PC-9 (cell line): ENCODE measurements at places on chromosomes 16 and 17. TPM values are rescaled to one million over a fixed set of nuclear protein-coding genes. Genes with fewer than 3 reads are reported as not detected.

The OTOP2 gene
- total RNA-seq: not detected in 2 replicates

DNA sequence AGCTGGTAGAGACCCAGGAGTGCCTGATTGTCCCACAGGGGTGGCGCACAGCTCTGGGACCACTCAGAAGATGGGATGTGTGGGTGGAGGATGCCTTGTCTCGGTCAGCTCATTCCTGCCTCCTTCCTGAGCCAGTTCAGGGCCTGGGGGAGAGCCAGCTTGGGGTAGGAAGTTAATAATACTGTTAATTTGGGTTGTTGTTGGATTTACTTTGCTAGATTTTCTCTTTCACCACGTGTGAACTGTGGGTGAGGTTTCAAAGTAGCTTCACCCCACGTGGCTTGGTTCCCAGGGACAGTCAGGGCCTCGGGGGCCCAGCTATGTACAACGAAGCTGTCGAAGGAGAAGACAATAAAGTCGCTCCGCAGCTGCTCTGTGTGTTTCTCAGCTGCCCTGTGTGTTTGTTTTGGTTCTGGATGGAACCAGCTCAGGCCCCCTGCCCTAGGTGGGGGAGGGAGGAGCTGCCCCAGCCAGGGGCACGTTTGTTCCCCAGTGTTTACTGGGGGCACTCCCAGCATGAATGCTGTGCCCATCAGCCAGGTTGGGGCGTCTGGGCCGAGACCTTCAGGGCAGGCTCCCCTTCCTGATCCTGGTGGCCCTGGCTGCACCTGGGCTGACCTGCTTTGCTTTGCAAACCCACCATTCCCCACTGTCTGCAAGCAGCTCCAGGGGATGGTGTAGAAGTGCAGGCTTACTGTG lies 2.3 kb downstream of the NUDT16L1 start:
- H3K4me3 ChIP-seq: no peak overlapping the region
- no peak for DNase-seq
- no peak overlapping the region for H3K27ac ChIP-seq

The LRRC45 gene
- total RNA-seq: 41.5 and 42.6 TPM in 2 replicates

- H3K27me3 ChIP-seq: no peaks in the 10 kb centered on the region
- DNase-seq: no peak
- no peak overlapping the region for H3K27ac ChIP-seq
- H3K4me1 ChIP-seq: no peaks in the 10 kb centered on the region
- no peaks in the 10 kb centered on the region for H3K36me3 ChIP-seq
- no peak overlapping the region for H3K4me3 ChIP-seq
These were observed 3.2 kb upstream of the IL17C start for GRCh38 chr16:88634994-88635670.

The FBXL20 gene
- total RNA-seq: 18.8 and 20.2 TPM in 2 replicates

- peaks cover 69% of the 10 kb centered on the region for H3K27me3 ChIP-seq
- H3K4me1 ChIP-seq: no peaks in the 10 kb centered on the region
- H3K36me3 ChIP-seq: no peaks in the 10 kb centered on the region
- no peak for DNase-seq
These were observed 39.3 kb upstream of the SSTR5 start for GRCh38 chr16:1033128-1033679.

GRCh38 chr16:21952040-21952792 lies 945 bp upstream of the UQCRC2 start:
- peak overlapping the region; percentile 90 for H3K4me3 ChIP-seq
- H3K4me1 ChIP-seq: peaks cover 14% of the 10 kb centered on the region
- H3K27ac ChIP-seq: peak overlapping the region; percentile 94
- peaks cover 6% of the 10 kb centered on the region; the same call in 1 of the 2 replicates for H3K36me3 ChIP-seq

DNA sequence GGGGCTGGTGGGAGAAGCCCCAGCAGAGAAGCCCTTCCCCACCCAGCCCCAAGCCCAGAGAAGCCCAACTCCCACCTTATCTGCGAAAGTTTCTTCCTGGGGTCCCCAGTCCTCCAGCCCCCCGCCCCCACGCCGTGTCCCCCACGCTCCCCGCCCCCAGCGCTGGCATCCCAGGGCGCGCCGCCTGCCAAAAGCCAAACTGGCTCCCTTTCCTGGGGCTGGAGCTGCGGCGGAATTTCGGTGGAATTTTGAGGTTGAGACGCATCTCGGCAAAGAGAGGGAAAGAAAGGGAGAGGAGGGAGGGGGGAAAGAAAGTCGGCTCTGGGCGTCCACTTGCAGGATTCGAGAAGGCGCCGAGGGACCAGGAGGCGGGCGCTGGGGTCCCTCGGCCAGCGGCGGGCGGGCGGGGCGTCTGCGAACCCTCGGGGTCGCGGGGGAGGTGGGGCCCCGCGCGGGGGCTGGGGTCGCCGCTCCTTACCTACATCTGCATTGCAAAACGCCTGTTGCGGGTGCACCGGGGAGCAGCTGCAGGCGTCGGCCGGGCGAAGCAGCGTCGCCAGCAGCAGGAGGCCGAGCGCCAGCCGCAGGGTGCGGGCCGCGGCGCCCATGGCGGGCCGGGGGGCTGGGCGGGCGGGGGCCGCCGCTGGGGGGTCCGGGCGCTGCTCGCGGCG lies 571 bp downstream of the TIMP2 start:
- H3K27ac ChIP-seq: no peak overlapping the region
- no peaks in the 10 kb centered on the region for H3K27me3 ChIP-seq
- no peak for DNase-seq
- H3K36me3 ChIP-seq: no peaks in the 10 kb centered on the region
- H3K4me1 ChIP-seq: no peaks in the 10 kb centered on the region

- no peak overlapping the region for H3K4me3 ChIP-seq
- H3K27ac ChIP-seq: no peak overlapping the region
- H3K36me3 ChIP-seq: no peaks in the 10 kb centered on the region
- DNase-seq: peak; percentile 57
These were observed 5.3 kb upstream of the ZNF689 start for GRCh38 chr16:30615358-30616091.

- no peak for DNase-seq
- no peaks in the 10 kb centered on the region for H3K27me3 ChIP-seq
- no peaks in the 10 kb centered on the region for H3K36me3 ChIP-seq
These were observed 1.2 kb downstream of the TBX2 start for GRCh38 chr17:61400717-61401388.

The OSBPL7 gene
- 32.2 and 35.9 TPM in 2 replicates for total RNA-seq

The ABI3 gene
- total RNA-seq: not detected in 2 replicates

The AOC3 gene
- total RNA-seq: 0.98 and 2.8 TPM in 2 replicates

- no peaks in the 10 kb centered on the region for H3K27me3 ChIP-seq
- no peak overlapping the region for H3K27ac ChIP-seq
- H3K4me3 ChIP-seq: no peak overlapping the region
- no peaks in the 10 kb centered on the region for H3K4me1 ChIP-seq
These were observed 52.9 kb downstream of the TTC19 start for GRCh38 chr17:16052486-16052885.

The YPEL3 gene
- 95.4 and 129 TPM in 2 replicates for total RNA-seq

DNA sequence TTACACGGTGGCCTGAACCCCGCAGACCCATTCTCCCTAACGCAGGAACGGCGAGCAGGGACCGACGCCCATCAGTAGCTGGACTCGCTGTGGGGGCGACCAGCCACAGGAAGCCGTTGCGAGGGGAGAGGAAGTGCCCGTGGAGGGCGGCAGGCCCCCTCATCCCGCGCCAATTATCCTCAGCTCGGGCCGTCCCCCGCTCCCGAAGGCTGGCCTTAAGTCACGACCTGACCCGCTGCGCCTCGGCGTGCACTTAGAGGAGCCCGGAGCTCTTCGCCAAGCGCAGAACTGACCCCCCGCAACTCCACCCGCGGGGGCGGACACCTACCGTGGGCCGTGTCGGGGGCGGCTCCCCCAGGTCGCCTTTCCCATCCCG lies 401 bp downstream of the ARL16 start:
- H3K36me3 ChIP-seq: no peaks in the 10 kb centered on the region
- no peak overlapping the region for H3K27ac ChIP-seq
- peaks cover 5% of the 10 kb centered on the region for H3K4me1 ChIP-seq
- H3K27me3 ChIP-seq: no peaks in the 10 kb centered on the region
- peak overlapping the region; percentile 93 for H3K4me3 ChIP-seq

The MFSD6L gene
- total RNA-seq: not detected in 2 replicates

DNA sequence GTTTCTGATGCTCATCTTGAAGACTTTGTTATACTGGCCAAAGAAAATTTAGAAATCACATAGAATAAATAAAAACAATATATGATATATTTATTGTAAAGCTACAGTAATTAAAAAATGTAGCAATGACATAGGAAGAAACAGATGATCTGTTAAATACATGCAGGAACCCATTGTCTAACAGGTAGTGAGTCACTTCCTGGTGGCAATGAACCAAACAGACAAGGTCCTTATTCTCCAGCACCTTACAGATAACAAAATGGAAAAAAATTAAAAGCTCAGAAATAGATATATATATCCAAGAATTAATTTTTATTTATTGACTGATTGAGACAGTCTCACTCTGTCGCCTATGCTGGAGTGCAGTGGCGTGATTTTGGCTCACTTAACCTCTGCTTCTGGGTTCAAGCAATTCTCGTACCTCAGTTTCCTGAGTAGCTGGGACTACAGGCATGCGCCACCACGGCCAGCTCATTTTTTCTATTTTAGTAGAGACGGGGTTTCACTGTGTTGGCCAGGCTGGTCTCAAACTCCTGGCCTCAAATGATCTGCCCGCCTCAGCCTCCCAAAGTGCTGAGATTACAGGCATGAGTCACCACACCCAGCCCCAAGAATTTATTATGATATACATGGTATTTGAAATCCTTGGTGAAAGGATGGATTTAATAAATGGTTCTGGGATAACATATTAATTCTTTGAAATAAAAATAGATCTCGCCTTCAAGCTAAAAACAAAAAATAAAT lies 7.5 kb downstream of the NETO2 start:
- no peak overlapping the region for H3K4me3 ChIP-seq
- DNase-seq: no peak
- H3K27ac ChIP-seq: peak overlapping the region; percentile 13
